Stimulated activated CD4-positive, alpha-beta T cell treated with anti-CD3 and anti-CD28 coated beads, Interleukin-1b, Interleukin-23, amount 100 ng/mL, for 4 hours (primary cell): ENCODE measurements at places on chromosomes 12 and 14.
A peak's percentile ranks its signal among the peaks of the same experiment; 100 is the strongest.

DNA sequence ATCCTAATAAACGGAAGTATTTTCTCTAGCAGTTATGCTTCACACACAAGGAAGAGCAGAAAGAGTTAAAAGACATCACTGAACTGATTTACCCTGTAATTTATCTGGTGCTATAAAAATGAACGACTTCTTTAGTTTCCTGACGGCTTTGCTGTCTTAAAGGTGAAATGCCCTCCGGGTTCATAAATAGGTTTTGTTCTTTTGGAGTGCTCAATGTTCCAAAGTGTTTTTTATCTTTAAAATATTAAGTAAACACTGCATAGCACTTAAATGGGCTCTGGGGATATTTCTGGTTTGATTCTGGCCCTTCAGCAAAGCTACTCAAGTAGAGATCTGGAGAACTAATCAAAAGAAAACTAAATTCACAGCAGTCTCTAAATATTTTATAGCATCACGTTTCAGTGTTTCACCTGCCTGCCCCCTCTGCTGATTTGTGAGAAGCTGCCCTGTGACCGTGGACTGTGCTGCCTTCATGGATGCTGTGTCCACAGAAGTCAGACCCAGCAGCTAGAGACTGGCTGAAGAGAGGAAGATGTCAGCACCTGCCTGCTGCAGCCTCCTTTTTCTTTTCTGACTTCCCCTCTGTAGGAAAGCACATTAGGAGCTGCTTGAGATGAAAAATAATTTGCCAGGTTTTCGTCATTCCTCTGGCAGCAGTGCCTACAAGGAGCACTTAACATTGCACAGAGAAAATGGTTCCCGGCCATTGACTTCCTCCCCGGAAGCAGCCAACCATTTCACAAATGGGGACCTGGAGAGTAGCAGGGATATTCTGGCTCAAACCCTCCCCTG lies 205.1 kb upstream of the FSCB start:
- no peak for DNase-seq

DNA sequence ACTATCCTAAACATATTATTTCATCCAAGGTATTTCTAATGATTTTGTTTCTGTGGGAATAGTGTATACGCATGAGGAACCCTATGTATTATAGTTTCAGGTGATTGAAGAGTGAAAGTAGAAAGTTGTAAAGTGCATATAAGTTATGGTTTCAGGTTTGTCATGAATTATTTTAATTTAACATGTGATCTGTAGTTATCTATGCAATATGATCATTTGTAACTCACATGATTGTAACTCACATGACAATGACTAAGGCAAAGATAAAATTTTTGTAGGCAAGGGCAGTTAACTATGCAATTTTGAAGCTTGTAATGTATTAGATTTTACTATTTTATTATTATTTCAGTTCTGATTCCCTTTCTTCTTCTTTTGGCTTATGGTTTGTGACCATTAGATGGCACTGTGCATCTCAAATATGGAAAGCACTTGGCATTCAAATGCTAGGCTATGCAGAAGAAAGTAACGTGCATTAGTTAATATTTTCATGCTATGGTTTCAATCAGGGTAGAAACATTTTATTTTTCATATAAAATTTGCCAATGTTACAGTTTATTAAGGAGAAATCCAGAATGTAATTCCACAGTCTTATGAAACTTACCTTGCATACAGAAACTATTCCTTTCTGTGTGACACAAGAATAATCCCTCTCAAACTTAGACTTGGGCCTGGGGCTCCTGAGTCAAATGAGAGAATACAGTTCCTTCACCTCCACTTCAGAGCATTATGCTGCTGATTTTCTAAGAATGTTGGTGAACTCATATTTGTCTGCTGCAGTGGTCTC lies 15.8 kb upstream of the TMEM30B start:
- DNase-seq, result no peak

DNA sequence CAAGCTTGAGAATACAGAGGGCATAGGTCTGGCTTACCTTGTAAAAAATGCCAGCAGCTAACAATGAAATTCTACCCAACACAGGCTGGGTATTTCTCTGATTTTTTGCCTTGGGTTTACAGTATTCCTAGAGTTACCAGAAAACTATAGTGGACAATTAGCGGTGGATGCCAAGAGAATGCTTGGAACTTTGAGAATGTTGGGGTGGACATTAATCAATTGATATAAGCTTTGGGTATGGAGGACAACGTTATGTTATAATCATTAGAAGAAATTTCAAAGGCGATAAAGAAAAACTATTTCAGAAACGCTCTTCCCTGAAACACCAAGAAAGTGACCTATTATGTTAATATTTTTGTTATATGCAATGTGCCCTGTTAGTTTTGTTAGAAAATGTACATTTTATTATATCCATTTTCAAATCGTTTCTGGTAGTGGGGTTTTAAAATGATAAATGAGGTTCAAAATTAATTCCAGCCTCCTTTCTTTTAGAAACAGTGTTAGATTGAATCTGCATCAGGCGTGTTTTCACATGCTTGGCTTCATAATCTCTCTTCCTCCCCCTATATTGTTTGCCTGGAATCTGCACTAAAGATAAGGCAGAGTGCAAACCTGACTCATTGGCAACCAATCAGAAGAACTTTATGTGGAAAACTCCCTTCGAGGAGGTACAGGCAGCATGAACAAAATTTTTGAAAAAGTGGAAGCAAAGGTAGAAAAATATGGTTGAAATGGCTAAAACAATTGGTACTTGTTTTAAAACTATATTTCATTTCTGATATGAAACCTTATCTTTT lies 1.4 kb upstream of the PTPRQ start:
- DNase-seq, result no peak

DNA sequence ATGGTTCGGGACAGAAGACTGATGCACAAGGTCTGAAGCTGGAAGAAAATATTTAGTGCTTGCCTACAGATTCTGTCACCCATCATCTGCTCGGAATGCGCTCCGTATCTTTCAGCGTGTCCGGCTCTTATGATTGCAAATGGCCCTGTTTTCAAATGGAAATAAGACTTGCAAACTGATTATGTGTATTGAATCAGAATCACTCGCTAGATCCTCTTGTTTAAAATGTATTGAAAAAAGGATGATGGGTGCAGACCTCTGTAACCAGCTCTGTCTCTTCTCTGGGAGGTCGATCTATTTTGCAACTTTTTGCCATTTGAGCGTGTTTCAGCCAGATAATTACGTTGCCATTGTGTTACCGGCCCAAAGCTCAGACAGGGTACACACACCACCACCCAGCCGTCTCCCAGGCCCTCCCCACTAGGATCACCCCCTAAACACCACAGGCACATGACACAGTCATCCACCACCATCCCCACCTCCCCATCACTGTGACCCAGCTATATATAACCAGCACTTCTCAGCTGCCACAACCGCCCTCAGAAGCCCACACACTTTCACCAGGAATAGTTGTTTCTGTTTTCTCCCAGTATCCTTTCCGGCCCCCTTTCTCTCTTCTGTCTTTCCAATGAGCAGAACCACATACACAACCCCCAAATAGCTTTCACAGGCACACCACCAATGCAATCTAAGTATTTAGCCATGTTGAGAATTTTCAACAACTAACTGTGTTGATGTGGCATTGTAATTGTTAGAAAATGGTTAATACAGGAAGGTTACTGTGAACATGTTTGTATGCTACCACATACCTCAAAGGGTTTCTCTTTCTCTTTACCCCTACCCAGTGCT lies 10.7 kb downstream of the NKX2-1 start:
- DNase-seq, result no peak

DNA sequence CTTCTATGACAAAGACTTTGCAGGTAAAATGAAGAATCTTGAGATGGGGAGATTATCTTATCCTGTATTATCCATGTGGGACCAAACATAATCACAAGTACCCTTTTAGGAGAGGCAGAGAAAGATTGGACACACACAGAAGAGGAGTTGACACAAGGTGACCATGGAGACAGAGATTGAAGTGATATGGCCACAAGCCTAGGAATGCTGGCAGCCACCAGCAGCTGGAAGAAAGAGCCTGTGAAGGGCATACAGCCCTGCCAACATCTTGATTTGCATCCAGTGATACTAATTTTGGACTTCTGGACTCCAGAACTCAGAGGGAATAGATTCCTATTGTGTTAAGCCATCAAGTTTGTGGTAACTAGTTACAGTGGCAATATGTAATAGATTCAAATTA lies 78.1 kb downstream of the RPS29 start:
- DNase-seq, result no peak

DNA sequence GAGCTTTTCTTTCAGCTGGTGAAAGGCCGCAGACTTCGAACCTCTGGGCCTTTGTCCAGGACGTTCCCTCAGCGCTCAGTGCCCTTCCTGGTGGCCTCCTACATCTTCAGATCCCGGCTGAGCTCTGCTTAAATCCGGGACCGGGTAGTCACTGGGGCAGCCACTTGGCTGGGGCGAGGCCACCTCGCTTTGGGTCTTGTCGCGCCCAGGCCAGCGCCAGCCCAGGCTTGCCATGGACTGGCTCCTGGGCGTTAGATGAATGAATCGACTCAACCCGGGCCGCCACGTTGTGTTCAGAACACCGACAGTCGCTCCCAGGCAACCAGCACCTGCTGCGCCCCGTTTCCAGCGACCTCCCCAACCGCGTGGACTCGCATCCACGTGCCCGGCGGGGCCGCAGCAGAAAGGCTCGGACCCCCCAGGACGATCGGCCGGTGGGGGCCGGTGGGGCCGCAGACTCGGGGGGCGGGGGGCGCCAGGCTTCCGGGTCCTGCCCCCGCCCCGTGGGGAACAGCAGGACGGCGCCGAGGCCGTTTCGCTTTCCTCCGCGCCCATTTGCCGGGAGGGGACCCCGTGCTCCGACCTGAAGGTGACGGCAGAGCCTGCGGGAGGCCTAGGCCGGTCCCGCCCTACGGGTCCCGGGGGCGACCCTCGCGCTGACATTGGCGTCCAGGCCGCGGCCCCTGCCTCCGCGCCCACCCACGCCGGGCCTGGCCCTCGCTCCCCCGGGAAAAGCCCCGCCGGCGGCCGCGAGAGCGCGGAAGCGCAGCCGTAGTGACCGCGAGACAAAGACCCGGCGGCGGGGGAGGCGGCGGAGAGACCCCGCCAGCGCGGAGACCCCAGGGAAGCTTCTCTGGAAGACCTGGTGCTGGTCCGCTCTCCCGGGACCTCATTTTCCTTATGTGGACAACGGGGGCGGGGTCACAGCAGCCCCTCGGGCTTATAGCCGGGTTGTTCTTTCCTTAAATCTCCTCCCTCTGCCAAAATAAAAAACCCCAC lies 37.3 kb upstream of the RCOR1 start:
- peak; percentile 38 for DNase-seq

- no peak for DNase-seq
These were observed 134.8 kb downstream of the ITPR2 start for GRCh38 chr12:26698186-26698585.
